ENCODE measurements at places on chromosomes 3 and 15. TPM values are rescaled to one million over a fixed set of nuclear protein-coding genes. Genes with fewer than 3 reads are reported as not detected.

Gene SERINC4
- total RNA-seq = 0.12 TPM

- no peak for DNase-seq
Observed at GRCh38 chr3:139523718-139524117, 15.8 kb downstream of the RBP1 start.

Gene SLC4A7
- 56.9 TPM for total RNA-seq

DNA sequence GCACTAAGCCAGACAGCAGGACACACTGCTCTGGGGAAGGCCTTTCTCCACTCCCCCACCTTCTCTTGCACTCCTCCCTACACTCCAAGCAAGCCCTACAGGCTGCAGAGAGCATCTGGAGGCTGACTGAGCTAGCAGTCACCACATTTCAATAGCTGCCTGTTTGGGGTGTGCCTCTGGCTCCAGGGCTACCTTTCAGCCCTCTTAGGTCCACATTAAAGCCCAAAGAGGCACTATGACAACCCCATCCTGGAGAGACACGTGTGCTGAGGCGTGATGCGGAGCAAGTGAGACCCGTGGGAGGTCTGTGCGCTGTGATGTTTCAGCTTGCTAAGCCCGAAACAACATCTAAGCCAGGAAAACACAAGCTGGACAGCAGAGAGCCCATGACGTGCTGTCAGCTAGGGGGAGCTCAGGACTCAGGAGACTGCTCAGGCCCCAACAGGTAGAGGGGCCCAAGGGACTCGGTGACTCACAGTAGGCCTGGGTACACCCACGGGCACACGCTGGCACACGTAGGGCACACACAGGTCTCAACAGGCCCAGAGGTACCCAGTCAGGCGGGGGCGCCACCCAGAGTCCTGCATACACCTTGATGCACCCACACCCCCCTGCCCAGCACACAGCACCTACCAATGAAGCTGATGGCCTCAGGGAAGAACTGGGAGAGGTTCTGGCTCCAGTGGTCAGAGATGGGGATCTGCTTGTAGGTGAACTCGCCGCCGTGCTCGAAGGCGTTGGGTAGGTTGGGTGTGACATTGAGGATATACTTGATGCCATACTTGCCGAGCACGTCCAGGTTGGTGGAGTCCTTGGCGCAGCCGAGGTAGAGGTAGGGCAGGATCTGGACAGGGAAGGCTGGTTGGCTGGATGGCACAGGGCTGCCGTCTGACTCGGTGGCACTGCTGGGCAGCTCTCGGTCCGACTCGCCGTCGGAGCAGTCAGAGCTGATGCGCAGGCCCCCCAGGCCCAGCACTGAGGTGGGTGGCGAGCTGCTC lies 2.8 kb downstream of the DUSP7 start:
- DNase-seq = no peak

GRCh38 chr3:160545504-160545871 lies 19.9 kb downstream of the KPNA4 start:
- DNase-seq = no peak

- no peak for DNase-seq
Observed at GRCh38 chr3:143952569-143953072, 19.0 kb upstream of the DIPK2A start.

GRCh38 chr3:197309528-197310361 lies 11.3 kb upstream of the DLG1 start:
- DNase-seq = peak; percentile 52

- DNase-seq = no peak
Observed at GRCh38 chr3:58528629-58529028, 8.4 kb downstream of the ACOX2 start.

Gene CA12
- 29.6 TPM for total RNA-seq

GRCh38 chr15:65060641-65061397 lies 7.0 kb downstream of the RASL12 start:
- no peak for DNase-seq

GRCh38 chr3:50210510-50211367 lies 5.7 kb downstream of the SLC38A3 start:
- DNase-seq = no peak

DNA sequence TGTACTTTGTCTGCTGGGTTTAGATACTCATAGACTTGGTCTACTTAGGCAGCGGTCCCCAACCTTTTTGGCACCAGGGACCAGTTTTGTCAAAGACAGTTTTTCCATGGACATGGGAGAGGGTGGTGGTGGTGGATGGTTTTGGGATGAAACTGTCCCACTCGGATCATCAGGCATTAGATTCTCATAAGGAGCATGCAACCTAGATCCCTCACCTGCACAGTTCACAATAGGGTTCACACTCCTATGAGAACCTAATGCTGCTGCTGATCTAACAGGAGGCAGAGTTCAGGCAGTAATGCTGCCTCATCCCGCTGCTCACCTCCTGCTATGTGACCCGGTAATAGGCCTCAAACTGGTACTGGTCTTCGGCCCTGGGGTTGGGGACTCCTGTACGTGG lies 45.3 kb downstream of the CMSS1 start:
- no peak for DNase-seq

GRCh38 chr15:29611057-29611456 lies 211.2 kb downstream of the TJP1 start:
- no peak for DNase-seq

Gene C3orf49
- 34.7 TPM for total RNA-seq

Gene TKT
- total RNA-seq = 1,070 TPM

Gene CACNA2D3
- 10.8 TPM for total RNA-seq

GRCh38 chr15:94322141-94322540 lies 90.8 kb downstream of the MCTP2 start:
- DNase-seq = no peak

GRCh38 chr15:75348034-75348561 lies 1.3 kb downstream of the NEIL1 start:
- no peak for DNase-seq

Gene UBE2E1
- 77.1 TPM for total RNA-seq

- DNase-seq = no peak
Observed at GRCh38 chr3:149658744-149659497, 1.1 kb upstream of the WWTR1 start.

DNA sequence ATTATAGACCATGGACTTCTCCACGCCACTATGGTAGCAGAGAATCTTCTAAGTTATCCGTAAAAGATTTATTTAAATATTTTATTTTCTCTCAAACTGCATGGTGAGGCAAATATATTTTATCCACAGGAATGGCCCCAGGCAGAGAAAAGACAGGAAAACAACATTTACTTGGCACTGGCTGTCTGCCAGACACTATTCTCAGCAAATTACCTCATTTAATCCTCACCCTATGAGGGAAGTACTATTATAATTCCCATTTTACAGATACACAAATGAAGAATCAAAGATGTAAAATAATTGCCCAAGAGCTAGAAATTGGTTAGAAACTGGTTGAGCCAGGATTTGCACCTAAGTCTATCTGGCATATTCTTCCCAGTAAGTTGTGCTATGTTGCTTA lies 361.4 kb upstream of the IL12A start:
- DNase-seq = no peak

Gene TFRC
- 183 TPM for total RNA-seq

DNA sequence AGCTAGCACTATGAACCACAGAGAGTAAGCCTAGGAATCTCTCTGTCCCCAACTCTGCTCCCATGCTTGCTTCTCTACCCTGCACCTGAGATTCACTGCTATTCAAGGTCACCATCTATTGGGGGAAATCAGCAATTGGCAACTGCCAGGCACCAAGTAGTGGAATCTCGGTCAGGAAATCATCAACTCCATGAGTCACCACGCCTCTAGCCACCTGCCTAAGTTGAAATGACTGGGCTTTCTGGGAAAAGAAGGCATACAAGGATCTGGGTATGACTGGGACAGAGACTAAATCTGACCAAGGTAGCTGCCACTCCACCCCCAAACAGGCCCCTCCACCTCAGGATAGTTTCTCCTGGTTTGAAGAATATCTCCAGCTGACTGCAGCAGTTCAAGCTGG lies 464.1 kb upstream of the CBLB start:
- no peak for DNase-seq

Gene GRIP2
- 0.03 TPM for total RNA-seq

Gene CHAC1
- 61.1 TPM for total RNA-seq

Gene MUC20
- 0.23 TPM for total RNA-seq

- DNase-seq = no peak
Observed at GRCh38 chr3:123525433-123525832, 59.4 kb downstream of the HACD2 start.

DNA sequence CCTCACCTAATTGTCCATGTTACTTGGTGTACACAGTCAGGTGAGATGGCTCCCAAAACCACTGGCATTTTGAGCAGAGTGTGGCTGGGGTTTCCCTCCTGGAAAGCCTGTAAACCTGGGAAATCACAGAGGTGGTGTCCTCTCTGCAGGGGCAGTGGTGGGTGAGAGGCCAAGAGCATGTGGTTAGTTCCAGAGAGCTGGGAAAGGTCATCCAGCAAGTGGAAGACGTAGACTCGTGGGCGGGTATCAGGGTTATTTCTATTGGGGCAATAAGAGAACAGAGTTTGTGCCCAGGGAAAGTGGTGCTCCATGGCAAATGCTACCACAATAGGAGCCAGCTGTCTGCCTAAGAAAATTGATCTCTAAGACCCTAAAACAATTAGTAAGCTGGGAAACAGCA lies 44.6 kb upstream of the LIMD1 start:
- DNase-seq = no peak

GRCh38 chr3:86774082-86774691 lies 216.8 kb downstream of the VGLL3 start:
- DNase-seq = peak; percentile 8

Gene SNURF
- 13.7 TPM for total RNA-seq

DNA sequence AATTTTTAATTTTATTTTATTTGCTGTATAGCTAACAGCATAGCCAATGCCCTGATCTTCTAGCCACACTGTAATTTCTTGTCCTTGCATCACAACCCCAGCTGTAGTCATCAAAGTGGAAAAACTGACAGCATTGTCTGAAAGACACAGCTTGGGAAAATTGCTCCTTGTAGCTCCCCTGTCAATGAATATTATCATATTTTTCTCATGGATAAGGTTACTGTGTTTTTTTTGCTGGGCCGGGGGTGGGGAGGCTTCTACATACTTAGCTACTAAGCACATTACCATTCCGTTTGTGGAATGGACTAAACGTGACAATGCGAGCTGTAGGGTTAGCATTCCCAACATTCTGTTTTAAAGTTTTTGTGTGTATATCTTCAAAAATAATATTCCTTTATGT lies 381.3 kb downstream of the TIGIT start:
- DNase-seq = peak; percentile 2

DNA sequence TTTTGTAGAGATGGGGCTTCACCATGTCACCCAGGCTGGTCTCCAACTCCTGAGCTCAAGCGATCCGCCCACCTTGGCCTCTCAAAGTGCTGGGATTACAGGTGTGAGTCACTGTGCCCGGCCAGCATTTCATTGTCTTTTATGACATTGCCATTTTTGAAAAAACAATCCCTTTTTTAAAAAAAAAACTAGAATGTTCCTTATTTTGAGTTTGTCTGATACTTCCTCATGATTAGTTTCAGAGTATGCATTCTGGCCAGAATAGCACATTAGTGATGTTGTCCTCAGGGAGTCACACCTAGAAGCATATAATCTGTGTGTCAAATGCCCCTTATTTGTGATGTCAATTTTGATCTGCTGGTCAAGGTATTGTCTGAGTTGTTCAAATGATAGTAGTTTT lies 21.2 kb upstream of the NMD3 start:
- no peak for DNase-seq

Gene OSBPL10
- 3.0 TPM for total RNA-seq

Gene RBMS3
- total RNA-seq = 29.6 TPM

DNA sequence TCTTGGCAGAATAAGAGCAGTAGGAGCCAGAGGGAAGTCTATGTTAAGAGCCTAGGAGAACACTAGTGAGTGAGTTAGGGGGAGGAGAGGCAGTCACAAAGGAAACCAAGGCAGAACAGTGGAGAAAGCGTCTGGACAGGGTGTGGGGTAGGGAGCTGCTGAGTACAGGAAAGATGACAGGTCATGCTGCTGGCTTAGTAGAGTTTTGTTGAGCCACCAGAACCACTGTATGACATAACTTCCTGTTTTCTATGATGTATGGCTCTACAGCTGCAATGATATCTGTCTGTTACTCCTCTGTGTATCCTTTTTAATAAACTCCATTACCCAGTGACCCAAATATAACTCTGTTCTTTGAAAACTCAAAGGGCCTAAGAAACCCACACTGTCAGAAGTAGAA lies 10.6 kb upstream of the STT3B start:
- DNase-seq = no peak
